Activated naive CD4-positive, alpha-beta T cell treated with anti-CD3 and anti-CD28 coated beads, Interleukin-2, amount 50 U/mL, for 16 hours (primary cell): ENCODE measurements at places on chromosomes 3 and 15.

GRCh38 chr15:60272623-60273022 is 125.2 kb downstream of the ANXA2 start:
- DNase-seq: no peak

GRCh38 chr15:91264651-91265351 is 164.7 kb downstream of the SV2B start:
- no peak for DNase-seq

- DNase-seq: no peak
Measured at GRCh38 chr3:59913645-59914044, 863.8 kb upstream of the CFAP20DC start.

- no peak for DNase-seq
Measured at GRCh38 chr3:192183109-192183508, 544.2 kb downstream of the FGF12 start.

GRCh38 chr3:58994746-58995330 is 55.0 kb downstream of the CFAP20DC start:
- DNase-seq: no peak

- DNase-seq: no peak
Measured at GRCh38 chr3:32709346-32709745, 24.4 kb downstream of the CNOT10 start.

DNA sequence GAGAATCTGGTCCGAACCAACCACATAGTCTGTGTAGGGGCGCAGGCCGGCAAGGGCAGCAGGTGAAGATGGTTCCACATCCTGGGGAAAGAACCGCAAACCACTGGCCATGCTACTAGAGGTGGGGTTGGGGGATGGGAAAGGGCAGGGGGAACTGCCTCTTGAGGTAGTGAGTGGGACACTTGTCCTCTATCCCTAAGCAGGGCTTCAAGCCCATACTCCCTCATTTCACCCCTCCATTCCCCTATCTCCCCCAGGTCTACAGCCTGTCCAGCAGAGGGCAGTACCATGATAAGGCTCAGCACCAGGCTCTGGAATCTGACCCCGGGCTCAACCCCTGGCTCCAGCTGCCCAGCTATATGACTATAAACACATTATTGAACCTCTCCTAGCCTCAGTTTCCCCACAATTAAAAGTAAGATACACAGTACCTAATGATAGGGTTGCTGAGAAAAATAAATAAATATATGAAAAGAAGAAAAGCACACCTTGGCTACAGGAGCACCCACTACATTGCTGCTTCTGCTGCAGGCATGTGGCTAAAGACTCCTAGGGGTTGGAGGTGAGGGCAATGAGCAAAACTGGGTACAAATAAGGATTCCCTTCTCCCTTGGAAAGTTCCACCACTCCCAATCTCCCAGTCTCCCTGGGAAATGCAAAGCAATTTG is 6.3 kb downstream of the GORASP1 start:
- DNase-seq: peak; percentile 51

DNA sequence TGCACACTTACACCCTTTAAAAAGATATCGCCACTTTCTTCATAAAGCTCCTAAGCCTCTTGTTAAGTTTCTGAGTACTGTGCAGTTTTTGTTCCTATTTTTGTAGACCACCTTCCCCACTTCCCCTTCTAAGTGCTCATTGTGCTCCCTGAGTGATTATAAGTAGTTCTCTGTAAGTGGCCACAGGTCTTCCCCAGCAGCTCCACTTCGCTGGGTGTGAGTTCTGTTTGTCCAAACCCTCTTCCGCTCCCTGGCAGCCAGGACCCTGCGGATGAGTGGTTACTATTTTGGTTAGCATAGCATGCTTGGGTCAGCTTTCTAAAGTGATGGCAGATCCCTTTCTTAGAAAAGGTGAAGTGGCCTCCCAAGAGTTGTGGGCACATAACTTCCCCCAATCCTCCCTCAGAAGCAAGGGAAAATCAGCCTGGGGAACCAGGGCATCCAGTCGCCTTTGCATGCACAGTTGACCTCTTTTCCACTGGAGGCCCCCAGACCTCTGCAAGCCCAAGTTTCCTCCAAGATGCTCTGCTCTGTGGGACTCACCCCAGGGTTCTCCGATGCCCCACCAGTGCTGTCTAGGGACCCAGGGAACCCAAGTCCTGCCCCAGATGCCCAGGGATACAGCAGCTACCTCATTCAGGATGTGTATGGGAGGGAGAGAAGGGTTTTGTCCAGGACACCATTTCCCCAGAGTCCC is 69.6 kb downstream of the ATP10A start:
- no peak for DNase-seq

GRCh38 chr3:101070799-101071121 is 77.5 kb upstream of the ABI3BP start:
- no peak for DNase-seq

- DNase-seq: no peak
Measured at GRCh38 chr15:57607570-57608000, 15.9 kb downstream of the MYZAP start.

GRCh38 chr15:26083457-26083856 is 220.3 kb upstream of the ATP10A start:
- no peak for DNase-seq

DNA sequence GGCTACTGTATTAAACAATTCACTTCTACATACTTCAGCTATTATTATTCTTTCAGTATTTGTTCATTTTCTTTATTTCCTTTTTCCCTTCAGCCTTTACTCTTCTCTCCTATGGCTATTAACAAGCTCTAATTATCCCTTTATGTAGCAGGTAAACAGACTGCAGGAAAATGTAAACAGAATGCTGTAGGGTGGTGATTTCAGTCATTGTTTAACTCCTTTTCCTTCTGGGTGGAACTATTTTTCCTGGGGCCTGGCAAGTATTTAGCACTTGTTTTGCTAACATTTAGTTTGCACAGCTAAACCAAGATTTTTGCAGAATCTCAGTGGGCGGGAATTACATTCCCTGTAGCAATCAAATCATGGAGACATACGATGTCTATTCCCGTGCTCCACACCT is 14.4 kb downstream of the RARB start:
- no peak for DNase-seq

DNA sequence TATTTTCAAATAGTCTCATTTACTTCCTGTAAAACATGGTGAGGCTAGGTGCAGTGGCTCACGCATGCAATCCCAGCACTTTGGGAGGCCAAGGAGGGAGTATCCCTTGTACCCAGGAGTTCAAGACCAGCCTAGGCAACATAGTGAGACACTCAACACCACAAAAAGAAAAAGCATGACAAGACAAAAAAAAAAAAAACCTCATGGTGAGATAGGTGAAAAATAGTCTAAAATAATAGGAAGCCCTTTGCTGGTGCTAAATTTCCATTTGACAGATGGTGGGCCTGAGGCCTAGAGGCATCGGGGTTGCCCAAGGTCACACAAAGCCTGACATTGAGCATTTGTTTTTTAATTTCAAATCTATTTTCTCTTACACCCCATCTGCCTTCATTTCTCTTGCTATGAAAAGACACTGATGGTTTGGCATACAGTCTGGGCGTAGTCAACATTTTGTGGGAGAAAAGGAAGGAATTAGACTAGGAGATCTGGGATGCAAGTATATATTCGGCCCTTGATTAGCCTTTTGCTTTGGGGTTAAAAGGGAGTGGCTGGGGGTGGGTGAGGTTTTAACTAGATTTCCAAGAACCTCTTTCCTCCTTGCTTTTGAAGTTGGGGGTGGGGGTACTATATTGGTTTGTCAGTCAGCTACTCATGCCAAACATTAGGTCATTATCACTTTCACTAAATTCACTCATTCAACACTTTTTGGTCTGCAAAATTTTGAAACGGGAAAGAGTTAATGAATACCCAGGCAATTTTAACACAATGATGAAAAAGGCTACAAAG is 11.3 kb downstream of the RAB8B start:
- no peak for DNase-seq

- DNase-seq: no peak
Measured at GRCh38 chr3:140292684-140293083, 357.7 kb downstream of the CLSTN2 start.

DNA sequence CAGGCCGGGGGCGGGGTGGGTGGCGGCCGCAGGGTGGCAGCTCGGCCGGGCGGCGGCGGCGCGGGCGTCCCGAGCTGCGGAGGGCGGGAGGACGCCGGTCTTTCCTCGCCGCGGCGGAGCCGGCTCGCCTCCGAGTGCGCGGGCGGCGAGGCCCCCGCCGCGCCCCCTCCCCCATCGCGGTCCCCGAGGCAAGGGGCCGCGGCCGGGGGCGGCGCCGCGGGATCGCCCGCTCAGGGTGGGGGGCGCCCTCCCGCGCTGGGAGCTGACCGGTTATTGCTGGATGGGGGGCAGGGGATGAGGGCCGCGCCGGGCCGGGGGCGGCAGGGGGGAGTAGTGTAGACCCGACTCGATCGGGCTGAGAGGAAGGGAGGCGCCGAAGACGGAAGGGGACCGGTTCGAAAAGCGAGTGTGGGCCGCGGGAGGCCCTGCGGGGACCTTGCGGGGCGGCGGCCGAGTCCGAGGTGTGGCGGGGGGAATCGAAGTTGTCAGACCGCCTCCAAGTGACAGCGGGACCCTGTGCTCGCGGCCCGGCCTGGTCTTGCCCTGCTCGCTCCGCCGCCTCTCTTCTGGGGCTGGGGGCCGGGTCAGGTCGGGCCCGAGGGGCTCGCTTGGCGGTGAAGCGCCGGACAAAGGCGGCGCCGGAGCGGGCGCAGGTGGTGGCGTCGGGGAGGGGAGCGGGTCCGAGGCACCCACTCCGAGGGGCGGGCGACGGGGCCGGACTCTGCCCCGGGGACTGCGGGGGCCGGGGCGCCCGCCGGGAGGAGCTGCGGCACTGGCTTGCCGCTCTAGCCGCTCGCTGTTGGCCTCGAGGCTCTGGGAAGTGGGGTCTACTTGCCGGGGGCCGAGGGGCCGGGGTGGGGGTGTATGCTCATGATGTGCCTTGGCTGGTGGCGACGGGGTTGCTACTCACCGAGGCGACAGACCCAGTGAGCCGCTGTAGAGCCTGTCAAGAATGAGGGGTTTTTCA is 1.1 kb downstream of the BAHD1 start:
- DNase-seq: peak; percentile 35

DNA sequence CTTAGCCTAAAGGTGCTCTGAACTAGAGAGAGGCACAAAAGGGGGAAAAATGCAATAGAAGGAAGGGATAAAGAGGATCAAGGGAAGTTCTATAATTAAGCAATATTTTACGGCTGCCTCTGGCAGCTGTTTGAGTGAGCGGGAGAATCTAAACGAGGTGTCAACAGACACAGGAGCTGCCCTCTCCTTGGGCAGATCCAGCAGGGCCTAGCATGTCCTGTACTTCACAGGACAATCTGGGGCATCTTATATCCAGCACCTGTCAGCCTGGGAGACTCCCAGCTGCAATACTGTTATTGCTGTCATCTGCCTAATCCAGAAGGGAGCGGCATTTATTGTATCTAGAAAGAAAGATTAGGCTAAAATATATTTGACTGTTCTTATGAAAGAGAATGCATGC is 68.9 kb downstream of the WWTR1 start:
- DNase-seq: no peak

GRCh38 chr3:61110576-61110975 is 140.7 kb downstream of the FHIT start:
- no peak for DNase-seq

GRCh38 chr15:26200427-26200826 is 337.3 kb upstream of the ATP10A start:
- no peak for DNase-seq

- no peak for DNase-seq
Measured at GRCh38 chr3:197226179-197226578, 72.2 kb downstream of the DLG1 start.

- DNase-seq: no peak
Measured at GRCh38 chr15:88115486-88116152, 140.9 kb downstream of the NTRK3 start.

- DNase-seq: no peak
Measured at GRCh38 chr3:27657404-27657803, 64.7 kb downstream of the EOMES start.

- DNase-seq: no peak
Measured at GRCh38 chr15:38512901-38513300, 51.7 kb downstream of the RASGRP1 start.

DNA sequence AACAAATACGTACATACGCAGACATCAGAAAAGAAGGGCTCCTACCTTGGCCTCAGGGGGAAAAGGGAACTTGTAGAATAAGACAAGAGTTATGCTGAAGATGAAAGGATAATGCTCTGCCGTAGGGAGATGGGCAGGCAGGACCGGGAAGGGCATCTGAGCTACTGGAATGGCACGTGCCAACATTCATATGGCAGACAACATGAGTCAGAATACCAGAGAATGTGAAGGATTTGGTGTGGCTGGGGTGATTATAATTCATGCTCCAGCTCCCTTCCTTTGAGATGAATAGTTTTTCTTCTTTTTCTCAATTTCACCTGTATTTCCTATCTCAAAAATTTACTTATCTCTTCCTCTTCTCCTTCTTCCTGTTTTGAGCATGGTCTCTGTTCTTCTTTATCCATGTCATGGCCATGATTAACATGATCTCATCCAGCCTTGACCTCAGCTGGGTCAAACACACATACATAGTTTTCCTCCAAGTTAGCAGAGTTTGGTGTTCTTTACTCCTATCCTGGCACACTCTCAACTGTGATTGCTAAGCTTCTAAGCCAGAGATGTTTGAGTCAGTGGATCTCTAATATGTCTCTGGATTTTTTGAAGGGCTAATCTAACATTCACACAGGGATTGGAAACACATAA is 507.0 kb downstream of the FOXP1 start:
- no peak for DNase-seq

DNA sequence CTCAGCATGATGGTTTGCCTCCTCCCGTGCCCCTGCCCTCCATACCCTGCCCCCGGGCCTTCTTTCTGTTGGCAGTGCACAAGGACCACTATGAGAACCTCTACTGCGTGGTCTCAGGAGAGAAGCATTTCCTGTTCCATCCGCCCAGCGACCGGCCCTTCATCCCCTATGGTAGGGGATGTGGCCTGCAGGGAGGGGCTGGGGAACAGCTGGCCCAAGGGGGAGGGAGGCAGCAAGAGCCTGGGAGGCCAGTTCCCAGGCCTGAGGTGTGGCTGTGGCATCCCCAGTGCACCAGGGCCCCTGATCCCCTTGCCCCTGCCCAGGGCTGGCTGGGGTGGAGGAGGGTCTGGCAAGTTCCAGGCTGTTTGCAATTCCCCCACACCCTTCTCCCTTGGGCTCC is 2.6 kb upstream of the PLA2G4B start:
- DNase-seq: no peak

GRCh38 chr15:92316586-92317295 is 76.9 kb upstream of the ST8SIA2 start:
- DNase-seq: no peak
